ENCODE measurements at places on chromosomes 11 and 22.

DNA sequence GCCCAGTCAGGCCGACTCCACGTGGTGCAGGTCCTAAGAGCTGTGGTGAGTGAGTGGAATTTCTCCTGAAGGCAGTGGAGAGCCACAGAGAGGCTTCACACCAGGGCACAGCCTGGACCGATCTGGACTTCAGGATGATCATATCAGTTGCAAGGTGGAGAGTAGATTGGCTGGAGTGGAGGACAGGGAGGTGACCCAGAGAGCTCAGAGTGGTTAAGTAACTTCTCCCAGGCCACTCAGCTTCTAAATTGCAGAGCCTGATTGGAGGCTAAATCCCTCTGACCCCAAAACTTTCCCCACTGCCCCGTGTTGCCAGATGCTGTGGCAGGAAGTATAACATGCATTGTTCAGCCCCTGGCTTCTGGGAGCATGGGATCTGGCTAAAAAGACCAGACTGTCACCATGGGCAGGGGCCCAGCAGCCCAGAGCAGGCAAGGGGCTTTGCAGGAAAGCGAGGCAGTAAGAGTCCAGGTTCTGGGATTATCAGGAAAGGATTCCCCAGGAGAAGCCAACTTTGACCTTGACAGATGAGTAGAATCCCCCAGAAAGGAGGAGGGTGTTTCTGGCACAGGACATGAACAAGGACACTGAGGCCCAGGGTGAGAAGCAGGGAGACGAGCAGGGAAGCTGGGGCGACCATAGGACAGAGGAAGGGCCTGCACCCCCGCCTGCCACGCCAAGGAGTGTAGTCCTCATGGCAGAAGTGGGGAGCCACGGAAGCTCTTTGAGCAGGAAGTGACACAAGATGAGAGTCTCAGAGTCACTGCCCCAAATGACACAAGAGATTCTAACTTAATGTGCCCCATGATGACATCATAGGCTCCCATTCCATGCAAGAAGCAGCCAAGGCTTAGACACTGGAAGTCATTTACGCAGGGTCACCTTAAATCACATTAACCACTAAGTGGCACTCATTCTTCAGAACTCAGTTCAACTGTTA, 4.8 kb downstream of the SLC35C1 start:
- DNase-seq: no peak

- DNase-seq: no peak
Observed at GRCh38 chr11:128181088-128181480, 406.3 kb downstream of the ETS1 start.

- DNase-seq: no peak
Observed at GRCh38 chr11:65454311-65454695, 31.7 kb downstream of the NEAT1 start.

DNA sequence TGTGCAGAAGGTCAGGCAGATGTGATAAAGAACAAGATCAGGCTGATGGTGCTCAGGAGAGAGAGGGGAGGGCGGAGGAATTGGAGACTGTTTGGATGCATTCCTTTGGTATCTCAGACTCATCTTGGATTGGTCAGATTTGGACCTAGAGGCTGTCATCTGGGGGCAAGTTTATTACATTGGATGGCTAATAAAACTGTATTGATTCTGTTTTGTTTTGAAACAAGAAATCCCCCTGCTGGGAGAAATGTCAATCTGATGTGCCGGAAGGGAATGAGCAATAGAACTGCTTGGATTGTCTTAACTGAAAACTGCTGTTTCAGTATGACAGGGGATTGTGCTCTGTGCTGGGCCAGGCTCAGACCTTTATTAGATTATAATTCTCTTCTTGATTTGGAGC, 25.5 kb upstream of the CCDC90B start:
- DNase-seq: no peak

DNA sequence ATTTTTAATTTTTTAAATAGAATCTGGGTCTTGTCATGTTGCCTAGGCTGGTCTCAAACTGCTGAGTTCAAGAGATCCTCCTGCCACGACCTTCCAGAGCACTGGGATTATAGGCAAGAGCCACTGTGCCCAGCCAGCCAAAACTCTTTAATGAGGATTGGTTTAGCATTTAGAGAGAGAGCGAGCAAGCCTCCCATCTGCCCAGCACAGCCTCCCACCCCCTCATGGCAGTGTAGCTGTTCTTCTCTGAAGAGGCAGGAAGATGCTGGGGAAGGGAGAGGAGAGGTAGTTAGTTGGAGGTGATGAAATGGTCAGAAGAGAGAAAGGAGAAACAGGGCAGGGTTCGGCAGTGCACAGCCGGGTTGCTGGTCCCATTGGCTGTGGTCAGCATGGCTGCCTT, 105.7 kb downstream of the SCN3B start:
- no peak for DNase-seq

GRCh38 chr11:30465192-30465591, 121.0 kb downstream of the MPPED2 start:
- no peak for DNase-seq

DNA sequence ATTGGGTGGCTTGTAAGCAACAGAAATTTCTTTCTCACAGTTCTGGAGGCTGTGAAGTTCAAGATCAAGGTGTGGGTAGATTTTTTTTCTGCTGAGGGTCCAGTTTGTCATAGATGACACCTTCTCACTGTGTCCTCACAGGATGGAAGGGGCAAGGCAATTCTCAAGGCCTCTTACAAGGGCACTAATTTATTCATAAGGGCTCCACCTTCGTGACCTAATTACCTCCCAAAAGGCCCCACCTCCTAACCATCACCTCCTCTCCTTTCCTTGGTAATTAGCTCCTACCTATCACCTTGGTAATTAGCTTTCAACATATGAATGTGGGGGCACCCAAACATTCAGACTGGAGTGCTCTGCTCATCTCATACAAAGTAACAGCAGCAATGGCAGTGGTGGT, 92.3 kb upstream of the CD44 start:
- no peak for DNase-seq

DNA sequence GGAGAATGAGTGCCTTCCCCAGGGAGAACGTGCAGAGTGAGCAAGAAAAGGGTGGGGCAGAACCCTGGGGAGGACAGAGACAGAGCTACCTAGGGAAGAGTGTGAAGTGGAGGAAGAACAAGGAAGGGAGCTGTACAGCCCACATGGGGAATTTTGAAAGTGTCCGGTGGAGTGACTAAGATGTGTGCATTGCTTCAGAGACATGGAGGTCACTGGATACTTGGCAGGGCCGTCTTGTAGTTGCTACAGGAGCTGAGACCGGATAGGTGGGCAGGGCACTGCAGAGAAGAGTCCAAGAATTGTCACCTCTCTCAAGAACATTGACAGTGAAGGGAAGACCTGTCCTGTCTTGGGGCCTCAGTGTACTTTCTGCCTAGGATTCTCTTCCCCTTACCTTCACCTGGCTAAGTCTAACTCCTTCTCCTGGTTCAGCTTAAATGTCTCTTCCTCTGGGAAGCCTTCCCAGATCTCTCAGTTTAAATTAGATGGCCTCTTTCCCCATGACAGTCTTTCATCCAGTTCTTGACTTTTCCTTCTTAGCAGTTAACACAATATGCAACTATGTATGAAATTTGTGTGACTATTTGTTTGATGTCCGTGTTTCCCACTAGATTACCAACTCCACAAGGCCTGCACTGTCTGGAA, 9.2 kb upstream of the P2RY6 start:
- DNase-seq: no peak

DNA sequence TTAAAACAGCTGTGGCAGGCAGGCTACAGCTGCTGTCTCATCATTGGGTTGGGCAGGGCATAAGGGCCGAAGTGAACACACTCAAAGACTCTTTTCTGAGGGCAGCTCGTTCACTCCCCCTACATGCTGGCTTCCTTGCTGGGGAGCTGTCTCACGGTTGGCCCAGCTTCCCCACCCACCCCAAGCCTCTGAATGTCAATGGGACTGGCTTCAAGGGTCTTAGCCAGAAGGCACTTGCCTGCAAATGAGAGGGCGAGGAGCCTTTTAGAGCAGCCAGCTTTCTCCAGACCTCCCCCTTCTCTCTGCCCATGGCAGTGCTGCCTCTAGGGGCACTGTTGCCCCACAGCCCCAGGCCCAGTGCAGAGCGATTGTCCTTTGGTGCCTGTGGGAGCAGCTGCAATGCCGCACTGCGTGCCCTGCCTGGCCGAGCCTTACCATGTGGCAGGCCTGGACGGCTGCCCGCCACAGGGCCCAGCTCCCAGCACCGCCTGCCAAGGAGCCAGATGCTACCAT, 94.7 kb upstream of the RASSF10 start:
- no peak for DNase-seq

DNA sequence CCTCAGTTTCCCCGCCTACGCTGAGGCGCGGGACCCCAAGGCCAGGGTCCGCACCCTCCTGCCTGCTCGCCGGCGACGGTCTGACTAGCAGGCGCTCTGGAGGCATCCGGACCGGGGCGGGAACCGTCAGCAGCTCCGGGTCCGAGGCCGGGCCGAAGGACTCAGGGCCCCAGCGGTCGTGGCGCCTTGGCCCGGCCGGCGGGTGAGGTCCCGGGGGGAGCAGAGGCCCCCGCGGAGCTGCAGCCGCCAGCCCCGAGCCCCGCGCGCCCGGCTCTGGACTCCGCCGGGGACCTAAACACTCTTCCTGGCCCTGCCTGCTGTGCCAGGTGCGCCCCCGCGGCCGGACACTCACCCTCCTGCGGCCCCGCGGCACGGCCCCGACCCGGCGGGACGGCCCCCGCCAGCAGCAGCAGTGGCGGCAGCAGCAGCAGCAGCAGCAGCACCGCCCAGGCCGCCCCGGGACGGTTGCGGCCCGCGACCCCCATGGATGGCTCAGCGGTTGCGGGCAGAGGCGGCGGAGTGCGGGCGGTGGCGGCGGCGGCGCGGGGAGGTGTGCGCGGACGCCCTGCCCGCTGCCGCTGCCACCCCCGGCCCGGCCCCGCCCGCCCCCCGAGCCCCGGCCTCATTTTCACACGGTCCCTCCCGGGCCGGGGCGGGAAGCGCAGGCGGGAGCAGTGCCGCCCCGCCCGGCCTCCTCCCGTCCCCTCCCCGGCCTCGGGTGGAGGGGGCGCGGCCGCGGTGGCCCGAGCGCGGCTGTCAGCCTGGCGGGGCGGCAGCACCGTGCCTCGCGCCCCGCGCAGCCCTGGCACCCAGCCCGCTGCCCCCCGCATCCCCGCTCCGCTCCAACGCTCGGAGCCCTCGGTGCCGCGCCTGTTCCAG, at the start of gene SCUBE2:
Gene SCUBE2, minus strand, starts transcription at position 556 of the 879 bp plus-strand sequence. Its CDS starts 71 bp downstream, at position 485.
- no peak for DNase-seq

DNA sequence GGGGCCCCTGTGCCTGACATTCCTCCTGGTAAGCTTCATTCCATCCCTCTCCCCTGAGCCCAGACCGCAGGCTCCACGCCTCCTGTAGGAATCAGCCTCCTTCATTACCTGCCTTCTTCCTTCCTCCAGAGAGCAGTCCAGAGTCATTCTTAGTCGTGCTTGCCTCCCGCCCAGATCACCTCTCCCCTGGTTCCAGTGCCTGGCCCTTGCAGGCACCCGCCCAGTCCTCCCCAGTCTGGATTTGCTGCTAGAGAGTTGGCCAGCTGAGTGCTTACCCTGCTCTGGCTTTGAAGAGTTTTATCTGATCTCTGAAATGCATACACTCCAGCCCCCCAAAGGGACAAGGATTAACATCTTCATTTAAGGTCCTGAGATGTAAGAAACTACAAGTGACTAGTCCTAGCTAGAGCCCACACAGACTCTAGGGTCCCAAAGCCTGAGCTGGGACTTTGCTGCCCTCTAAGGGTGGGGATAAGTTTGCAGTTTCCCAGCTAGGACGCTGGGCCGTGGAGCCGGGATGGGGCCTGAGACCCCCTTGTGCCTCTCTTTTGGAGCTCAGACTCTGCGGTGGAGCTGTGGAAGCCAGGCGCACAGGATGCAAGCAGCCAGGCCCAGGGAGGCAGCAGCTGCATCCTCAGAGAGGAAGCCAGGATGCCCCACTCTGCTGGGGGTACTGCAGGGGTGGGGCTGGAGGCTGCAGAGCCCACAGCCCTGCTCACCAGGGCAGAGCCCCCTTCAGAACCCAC, 1.6 kb downstream of the NR1H3 start:
- DNase-seq: no peak

- no peak for DNase-seq
Observed at GRCh38 chr22:48223488-48224190, 1461.2 kb downstream of the TBC1D22A start.

- no peak for DNase-seq
Observed at GRCh38 chr11:110000850-110001249, 92.3 kb upstream of the ZC3H12C start.

GRCh38 chr11:280706-281485, 2.7 kb downstream of the NLRP6 start:
- DNase-seq: no peak

DNA sequence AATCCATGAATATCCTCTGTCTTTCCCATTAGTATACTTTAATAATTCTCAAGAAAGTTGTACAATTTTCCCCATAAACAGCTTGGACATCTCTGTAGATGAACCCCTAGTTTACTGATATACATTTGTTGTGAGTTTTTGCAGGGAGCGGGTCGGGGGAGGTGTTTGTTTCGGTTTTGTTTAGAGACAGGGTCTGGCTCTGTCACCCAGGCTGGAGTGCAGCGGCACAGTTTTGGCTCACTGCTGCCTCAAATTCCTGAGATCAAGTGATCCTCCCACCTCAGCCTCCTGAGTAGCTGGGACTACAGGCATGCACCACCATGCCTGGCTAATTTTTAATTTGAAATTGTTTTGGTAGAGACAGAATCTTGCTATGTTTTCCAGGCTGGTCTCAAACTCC, 57.6 kb downstream of the IGLL5 start:
- no peak for DNase-seq

- no peak for DNase-seq
Observed at GRCh38 chr22:24005201-24005600, at the start of gene GSTT4. Gene GSTT4 (minus strand): TSS chr22:24005453. CDS start chr22:24005356, 97 bp downstream.

All from HL-60 (cell line).